Activated CD4-positive, alpha-beta T cell treated with anti-CD3 and anti-CD28 coated beads, Interleukin-2, amount 10 ng/mL, durations not matched to agents 24 days and 14 days (primary cell): ENCODE measurements at places on chromosomes 11 and 22. TPM values are rescaled to one million over a fixed set of nuclear protein-coding genes. Genes with fewer than 3 reads are reported as not detected.

Gene RFPL3
- total RNA-seq, result not detected in 2 replicates

Gene DGCR6L
- total RNA-seq, result 37.2 TPM in 2 replicates

Gene SLC35E4
- 6.6 and 7.4 TPM in 2 replicates for total RNA-seq

Gene RAB3IL1
- total RNA-seq, result 0.12 and 0.26 TPM in 2 replicates

Gene SYT12
- total RNA-seq, result not detected in 2 replicates

GRCh38 chr22:28736301-28737155, 5.1 kb downstream of the CHEK2 start:
- H3K4me3 ChIP-seq, result no peak overlapping the region
- peaks cover 8% of the 10 kb centered on the region for H3K4me1 ChIP-seq
- H3K27me3 ChIP-seq, result no peaks in the 10 kb centered on the region
- peaks cover 22% of the 10 kb centered on the region for H3K36me3 ChIP-seq

DNA sequence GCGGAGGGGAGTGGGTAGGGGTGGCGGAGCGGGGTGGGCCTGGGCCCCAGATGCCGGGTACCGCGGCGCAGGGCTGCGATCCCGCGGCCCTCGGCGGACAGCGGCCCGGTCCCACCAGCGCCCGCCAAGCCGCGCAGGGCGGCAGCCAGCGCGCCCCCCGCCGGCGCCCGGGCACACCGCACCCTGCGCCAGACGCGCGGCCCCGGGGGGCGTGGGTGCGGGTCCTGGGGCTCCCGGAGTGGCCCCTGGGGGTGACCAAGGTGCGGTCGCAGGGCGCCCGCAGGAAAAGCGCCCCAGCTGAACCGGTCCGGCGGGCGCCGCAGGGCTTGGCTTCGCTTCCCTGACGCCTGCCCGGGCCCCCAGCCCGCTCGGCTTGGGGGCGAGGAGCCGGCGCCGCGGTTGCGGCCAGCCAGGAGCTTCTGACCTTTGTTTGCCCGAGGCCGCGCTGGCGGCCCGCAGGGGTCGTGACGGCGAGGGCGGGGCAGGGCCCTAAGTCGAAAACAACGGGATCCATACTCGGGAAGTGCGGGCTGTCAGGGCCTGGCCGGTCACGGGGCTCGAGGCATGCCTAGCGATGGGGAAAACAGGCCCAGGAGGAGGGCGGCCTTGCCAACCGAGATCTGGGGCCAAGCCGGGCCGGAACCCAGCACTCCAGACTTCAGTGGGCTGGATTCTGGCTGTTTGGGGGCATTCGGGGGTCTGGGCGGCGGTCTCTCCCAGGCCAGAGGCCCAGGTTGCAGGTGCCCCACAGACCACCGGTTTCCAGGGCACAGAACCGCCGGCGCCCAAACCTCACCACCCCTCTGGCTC, 581 bp upstream of the AP5B1 start:
- H3K4me3 ChIP-seq, result peak overlapping the region; percentile 26
- peaks cover 27% of the 10 kb centered on the region for H3K27me3 ChIP-seq
- H3K4me1 ChIP-seq, result peaks cover 26% of the 10 kb centered on the region
- peaks cover 13% of the 10 kb centered on the region for H3K36me3 ChIP-seq
- H3K27ac ChIP-seq, result no peak overlapping the region

GRCh38 chr11:131246663-131247062, 123.8 kb upstream of the NTM start:
- H3K27ac ChIP-seq, result no peak overlapping the region
- H3K4me1 ChIP-seq, result no peaks in the 10 kb centered on the region
- H3K27me3 ChIP-seq, result peaks cover 17% of the 10 kb centered on the region
- no peak for DNase-seq
- H3K36me3 ChIP-seq, result no peaks in the 10 kb centered on the region

GRCh38 chr11:110777775-110778174, 65.5 kb upstream of the ARHGAP20 start:
- no peaks in the 10 kb centered on the region for H3K36me3 ChIP-seq
- no peak overlapping the region for H3K4me3 ChIP-seq
- H3K27ac ChIP-seq, result no peak overlapping the region
- H3K4me1 ChIP-seq, result no peaks in the 10 kb centered on the region
- peaks cover 2% of the 10 kb centered on the region for H3K27me3 ChIP-seq

- no peak overlapping the region for H3K27ac ChIP-seq
- H3K27me3 ChIP-seq, result no peaks in the 10 kb centered on the region
- peaks cover 47% of the 10 kb centered on the region for H3K36me3 ChIP-seq
- no peak overlapping the region for H3K4me3 ChIP-seq
- DNase-seq, result no peak
Observed at GRCh38 chr11:71472357-71472885, 19.4 kb downstream of the NADSYN1 start.

- no peak overlapping the region for H3K4me3 ChIP-seq
- DNase-seq, result no peak
- no peaks in the 10 kb centered on the region for H3K36me3 ChIP-seq
Observed at GRCh38 chr11:134792044-134792443, 380.0 kb upstream of the B3GAT1 start.

DNA sequence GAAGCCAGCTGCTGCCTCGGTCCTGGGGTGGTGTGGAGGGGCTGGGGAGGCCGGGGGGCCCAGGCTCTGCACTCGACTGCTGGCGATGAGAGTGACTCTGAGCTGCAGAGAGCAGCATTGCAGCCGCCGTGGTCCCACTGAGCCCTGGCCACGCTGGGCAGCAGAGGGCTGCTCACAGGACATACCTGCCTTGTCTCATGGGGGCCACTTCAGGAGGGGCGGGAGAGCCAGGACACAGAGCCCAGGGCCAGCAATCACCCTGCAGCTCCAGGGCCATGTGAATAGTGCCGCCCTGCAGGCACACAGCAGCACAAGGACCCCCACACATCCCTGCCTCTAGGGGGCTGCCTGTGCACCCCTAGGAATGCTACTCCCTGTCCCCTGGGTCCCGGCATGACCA, 147.0 kb downstream of the CRYBB2 start:
- peaks cover 2% of the 10 kb centered on the region for H3K36me3 ChIP-seq
- no peak overlapping the region for H3K4me3 ChIP-seq
- no peaks in the 10 kb centered on the region for H3K27me3 ChIP-seq
- peaks cover 9% of the 10 kb centered on the region for H3K4me1 ChIP-seq

- no peak overlapping the region for H3K27ac ChIP-seq
- DNase-seq, result no peak
- no peak overlapping the region for H3K4me3 ChIP-seq
Observed at GRCh38 chr11:22331771-22332170, 6.4 kb upstream of the SLC17A6 start.

DNA sequence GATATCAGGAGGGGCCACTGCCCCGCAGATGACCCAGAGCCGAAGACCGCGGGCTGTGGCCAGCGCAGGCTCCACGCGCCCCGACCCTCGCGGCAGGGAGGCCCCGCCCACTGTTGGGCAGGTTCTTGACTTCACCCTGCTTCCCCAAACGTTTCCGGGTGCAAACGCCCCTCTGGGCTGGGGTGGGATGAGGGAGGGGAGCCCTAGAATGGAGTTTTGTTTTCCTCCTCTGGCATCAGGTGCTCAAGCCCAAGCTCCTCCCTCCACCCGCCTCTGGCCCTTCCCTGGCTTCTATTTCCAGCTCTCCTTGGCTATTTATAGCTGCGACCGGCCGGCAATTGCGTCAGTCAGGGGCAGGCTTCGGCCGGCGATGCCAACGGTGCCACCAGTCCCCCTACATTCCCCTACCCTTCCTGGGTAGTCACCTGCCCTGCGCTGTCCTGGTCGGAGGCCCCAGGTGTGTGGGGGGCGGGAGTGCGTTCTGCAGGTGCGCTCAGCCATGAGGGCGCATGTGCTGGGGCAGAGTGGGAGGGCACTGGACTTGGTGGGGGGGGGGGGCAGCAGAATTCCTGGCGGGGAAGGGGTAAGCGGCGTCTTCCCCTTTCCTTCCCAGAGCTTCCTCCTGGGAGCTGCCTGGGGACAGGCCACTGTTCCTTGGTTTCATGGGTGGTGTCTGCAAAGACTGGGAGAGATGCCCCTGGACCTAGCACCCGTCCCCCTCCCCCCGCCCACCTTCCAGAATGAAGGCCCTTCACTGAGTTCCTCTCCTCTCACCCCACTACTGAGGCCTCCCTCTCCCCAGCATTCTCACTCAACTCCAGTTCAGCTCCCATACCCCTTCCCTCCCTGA, 23.6 kb downstream of the DUSP8 start:
- H3K4me1 ChIP-seq, result no peaks in the 10 kb centered on the region
- H3K36me3 ChIP-seq, result no peaks in the 10 kb centered on the region
- H3K4me3 ChIP-seq, result no peak overlapping the region
- no peak overlapping the region for H3K27ac ChIP-seq
- no peak for DNase-seq

DNA sequence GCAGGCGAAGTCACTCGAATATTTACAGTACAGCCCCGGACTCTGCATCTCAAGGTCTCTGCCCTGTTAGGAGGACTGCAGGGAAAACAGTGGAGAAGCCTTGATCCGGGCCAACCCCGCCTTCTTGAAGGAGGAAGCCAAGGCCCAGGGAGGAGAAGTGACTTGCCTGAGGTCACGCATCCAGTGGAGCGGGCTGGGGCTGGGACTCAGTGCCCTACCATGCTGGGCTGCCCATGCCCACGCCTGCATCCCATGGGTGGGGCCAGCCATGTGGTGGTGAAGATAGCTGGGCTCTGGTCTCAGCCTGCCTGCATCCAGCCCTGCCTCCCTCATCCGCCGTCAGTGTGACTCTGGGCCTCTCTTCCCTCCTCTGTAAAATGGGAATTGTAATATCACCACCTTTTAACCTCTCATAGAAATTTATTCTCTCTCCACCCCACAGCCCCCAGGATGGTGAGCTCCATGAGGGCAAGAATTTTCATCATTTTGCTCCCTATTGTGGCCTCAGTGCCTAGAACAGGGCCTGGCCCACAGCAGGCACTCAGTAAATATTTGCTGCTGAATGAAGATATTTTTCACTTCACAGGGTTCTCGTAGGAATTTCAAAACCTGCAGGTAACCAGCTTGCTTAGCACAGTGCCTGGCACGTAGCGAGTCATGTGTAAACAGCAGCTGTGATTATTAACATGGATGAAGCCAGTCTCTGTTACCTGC, 57.3 kb downstream of the OTOG start:
- no peaks in the 10 kb centered on the region for H3K36me3 ChIP-seq
- H3K27ac ChIP-seq, result no peak overlapping the region
- peaks cover 8% of the 10 kb centered on the region for H3K4me1 ChIP-seq
- peak; percentile 37 for DNase-seq
- H3K4me3 ChIP-seq, result no peak overlapping the region
- no peaks in the 10 kb centered on the region for H3K27me3 ChIP-seq

- peaks cover 1% of the 10 kb centered on the region for H3K4me1 ChIP-seq
- peaks cover 8% of the 10 kb centered on the region for H3K27me3 ChIP-seq
- no peak for DNase-seq
Observed at GRCh38 chr22:35685731-35686130, 31.9 kb upstream of the APOL5 start.

GRCh38 chr11:19259487-19260345, 19.0 kb upstream of the E2F8 start:
- no peak overlapping the region for H3K27ac ChIP-seq
- no peaks in the 10 kb centered on the region for H3K36me3 ChIP-seq
- H3K27me3 ChIP-seq, result peaks cover 8% of the 10 kb centered on the region
- no peak overlapping the region for H3K4me3 ChIP-seq

GRCh38 chr22:32701034-32701433, 100.5 kb upstream of the TIMP3 start:
- H3K27me3 ChIP-seq, result peaks cover 14% of the 10 kb centered on the region
- H3K27ac ChIP-seq, result no peak overlapping the region
- H3K36me3 ChIP-seq, result no peaks in the 10 kb centered on the region
- H3K4me1 ChIP-seq, result no peaks in the 10 kb centered on the region

GRCh38 chr22:26894766-26895485, 237.5 kb downstream of the MIAT start:
- no peak for DNase-seq
- no peak overlapping the region for H3K4me3 ChIP-seq
- peak overlapping the region; percentile 44 for H3K27ac ChIP-seq
- peaks cover 7% of the 10 kb centered on the region for H3K27me3 ChIP-seq

- H3K27ac ChIP-seq, result no peak overlapping the region
- peaks cover 12% of the 10 kb centered on the region for H3K4me1 ChIP-seq
- no peaks in the 10 kb centered on the region for H3K27me3 ChIP-seq
- H3K36me3 ChIP-seq, result peaks cover 1% of the 10 kb centered on the region
- DNase-seq, result no peak
- no peak overlapping the region for H3K4me3 ChIP-seq
Observed at GRCh38 chr22:31104869-31105268, 2.5 kb downstream of the SELENOM start.

DNA sequence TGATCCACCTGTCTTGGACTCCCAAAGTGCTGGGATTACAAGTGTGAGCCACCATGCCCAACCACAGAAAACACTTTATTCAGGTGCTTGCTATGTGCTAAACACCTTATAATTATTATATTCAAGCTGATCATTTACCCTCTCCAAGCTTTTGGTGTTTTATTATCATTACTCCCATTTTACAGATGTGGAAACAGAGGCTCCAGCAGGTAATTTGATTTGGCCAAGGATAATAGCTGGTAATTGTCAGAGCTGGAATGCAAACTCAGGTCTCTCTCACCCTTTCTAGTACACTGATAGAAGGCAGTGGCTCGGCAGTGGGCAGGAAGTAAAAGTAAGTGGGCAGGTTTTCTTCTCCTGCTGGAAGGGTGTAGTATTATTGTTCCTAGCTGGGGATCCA, 3.8 kb upstream of the TPST2 start:
- no peak for DNase-seq
- H3K27me3 ChIP-seq, result peaks cover 10% of the 10 kb centered on the region
- no peak overlapping the region for H3K4me3 ChIP-seq

DNA sequence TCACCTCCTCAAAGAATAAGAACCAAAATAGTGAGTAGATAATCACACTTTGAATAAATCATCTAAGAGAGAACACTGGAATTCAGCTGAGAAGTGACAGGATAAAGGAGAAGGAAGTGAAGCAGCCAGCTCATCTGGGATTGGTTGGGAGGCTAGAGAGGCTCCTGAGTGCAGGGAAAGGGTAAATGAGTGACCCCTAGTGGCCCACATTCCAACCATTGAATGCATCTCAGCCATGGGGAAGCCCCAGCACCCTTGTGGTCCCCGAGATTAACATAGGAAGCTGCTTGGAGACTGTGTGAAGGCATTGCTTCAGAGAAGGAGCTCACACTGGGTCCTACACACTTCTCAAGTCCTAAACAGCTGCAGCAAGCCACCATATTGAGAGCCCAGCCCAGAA, 82.3 kb downstream of the JRKL start:
- no peaks in the 10 kb centered on the region for H3K4me1 ChIP-seq
- no peak overlapping the region for H3K4me3 ChIP-seq

DNA sequence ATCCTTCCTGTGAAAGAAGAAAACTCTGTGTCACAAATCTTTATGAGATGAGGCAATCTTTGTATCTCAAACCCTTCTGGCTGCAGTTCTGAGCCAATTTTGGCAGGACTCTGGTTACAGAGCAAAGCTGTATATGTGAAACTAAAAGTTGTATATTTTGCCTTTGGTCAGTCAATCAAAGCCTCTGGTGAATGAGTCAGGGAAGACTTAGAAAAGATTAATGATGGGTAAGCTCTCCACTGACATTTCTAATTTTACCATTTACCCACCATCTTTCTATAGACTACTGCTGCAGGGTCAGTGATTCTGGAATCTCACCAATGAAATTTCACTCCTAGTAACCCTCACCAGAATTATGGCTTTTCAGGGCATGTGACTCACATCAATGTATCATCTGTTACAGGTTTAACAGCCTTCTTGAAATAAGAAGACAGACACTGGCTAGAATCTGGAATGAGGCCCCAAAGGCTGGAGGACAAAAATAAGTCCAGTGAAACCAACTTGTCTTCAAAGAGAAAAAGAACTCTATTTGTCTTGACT, 43.3 kb downstream of the USP35 start:
- H3K27ac ChIP-seq, result no peak overlapping the region
- H3K27me3 ChIP-seq, result no peaks in the 10 kb centered on the region
- peaks cover 40% of the 10 kb centered on the region for H3K4me1 ChIP-seq
- H3K4me3 ChIP-seq, result no peak overlapping the region
- H3K36me3 ChIP-seq, result peaks cover 33% of the 10 kb centered on the region

- no peaks in the 10 kb centered on the region for H3K4me1 ChIP-seq
- no peak for DNase-seq
- H3K27ac ChIP-seq, result no peak overlapping the region
- no peak overlapping the region for H3K4me3 ChIP-seq
Observed at GRCh38 chr11:75190652-75191329, 39.9 kb downstream of the SLCO2B1 start.
